ENCODE measurements at places on chromosomes 12 and 14.

GRCh38 chr12:64175254-64175945 is 46.7 kb downstream of the KICS2 start:
- DNase-seq, result no peak

- DNase-seq, result no peak
Observed at GRCh38 chr14:60095231-60095630, 3.5 kb downstream of the PCNX4 start.

DNA sequence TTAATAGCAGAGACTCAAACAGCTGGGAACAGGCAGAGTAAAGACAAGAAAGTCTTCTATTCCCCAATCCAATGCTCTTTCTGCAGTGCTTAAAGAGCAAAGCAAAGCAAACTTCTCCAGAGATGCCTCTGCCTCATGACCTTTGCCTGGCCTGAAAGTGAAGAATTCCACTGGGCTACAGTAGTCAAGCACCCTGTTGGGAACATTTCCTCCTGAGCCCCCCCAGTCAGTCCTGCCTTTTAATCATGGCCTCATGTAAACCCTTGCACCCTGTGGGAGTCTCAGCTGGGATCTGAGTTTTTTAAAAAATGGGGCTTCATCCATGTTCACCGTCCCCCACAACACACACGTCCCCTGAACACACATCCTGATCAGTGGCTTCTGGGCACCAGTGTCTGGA is 62.7 kb upstream of the TSPAN11 start:
- no peak for DNase-seq

- DNase-seq, result peak; percentile 22
Observed at GRCh38 chr12:99619389-99620158, 28.0 kb upstream of the GARIN6 start.

GRCh38 chr14:68727315-68728047 is 65.4 kb downstream of the ZFP36L1 start:
- DNase-seq, result no peak

GRCh38 chr14:53894456-53894855 is 62.2 kb downstream of the BMP4 start:
- DNase-seq, result no peak

- no peak for DNase-seq
Observed at GRCh38 chr12:120905856-120906384, 1.8 kb upstream of the SPPL3 start.

- no peak for DNase-seq
Observed at GRCh38 chr14:104085032-104085888, at the start of gene ASPG. Gene ASPG (plus strand): TSS chr14:104085700. CDS start chr14:104085771, 71 bp downstream.

DNA sequence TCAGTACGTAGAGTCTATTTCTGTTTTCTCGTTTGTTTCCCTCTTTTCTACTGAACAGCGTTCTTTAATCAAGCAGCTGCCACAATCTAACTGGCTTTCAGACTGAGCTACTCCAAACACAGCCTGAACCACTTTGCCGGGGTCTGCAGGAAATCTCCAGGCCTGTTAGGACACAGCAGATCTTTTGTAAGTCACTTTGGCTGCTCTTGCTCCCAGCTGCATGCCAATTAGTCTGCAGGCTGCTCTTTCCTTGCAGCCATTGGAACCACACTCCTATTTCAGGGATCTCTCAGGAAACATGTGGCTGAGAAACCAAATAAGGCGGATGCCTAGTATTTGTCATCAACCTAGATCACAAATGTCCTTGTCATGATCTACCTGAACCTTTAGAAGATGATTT is 73.6 kb downstream of the TMTC1 start:
- peak; percentile 98 for DNase-seq

GRCh38 chr12:98803468-98804209 is 158.5 kb downstream of the APAF1 start:
- no peak for DNase-seq

DNA sequence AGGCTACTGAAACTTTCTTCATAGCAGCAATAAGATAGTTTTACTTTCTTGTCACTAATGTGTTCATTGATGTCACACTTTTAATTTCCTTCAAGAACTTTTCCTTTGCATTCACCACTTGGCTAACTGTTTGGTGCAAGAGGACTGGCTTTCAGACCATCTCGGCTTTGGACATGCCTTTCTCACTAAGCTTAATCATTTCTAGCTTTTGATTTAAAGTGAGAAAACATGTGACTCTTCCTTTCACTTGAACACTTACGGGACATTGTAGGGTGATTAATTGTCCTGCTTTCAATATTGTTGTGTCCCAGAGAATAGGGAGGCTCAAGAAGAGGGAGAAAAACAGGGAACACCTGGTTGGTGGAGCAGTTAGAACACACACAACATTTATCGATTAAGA is 41.9 kb downstream of the IFNG start:
- no peak for DNase-seq

DNA sequence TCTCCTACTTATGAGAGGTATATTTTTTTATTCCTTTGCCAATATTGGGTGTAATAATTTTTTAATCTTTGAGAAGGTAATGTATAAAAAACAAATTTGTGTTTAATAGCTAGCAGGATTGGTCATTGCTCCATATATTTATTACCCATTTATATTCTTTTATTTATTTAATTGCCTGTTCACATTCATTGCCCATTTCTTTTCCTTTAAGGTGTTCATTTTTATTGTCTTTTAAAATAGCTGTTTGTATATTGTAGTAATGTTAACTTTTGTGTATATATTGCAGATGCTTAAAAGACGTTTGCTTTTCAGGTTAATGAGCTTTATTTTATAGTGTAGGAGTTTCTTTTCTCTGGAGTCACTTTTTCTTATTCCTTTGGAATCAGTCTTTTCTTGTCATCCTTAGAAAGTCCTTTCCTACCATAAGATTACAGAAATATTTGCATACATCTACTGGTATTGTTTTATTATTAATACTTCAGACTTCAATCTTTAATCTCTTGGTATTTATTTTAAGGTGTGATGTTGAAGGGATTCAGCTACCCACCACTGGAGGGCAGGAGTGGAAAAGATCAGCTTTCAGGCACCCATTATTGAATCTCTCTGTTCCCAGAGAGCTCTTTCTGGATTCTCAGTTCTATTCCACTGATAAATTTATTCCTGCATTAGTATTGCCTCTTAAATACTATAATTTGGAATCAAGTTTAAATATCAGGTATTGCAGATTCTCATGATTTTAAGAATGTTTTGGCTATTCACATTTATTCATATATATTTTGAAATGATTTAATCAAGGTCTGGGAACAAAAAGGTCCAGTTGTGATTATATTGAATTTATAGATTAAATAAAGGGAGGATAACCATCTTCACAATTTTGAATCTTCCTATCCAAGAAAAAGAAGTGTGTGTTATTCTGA is 17.3 kb downstream of the PPM1A start:
- DNase-seq, result peak; percentile 32

GRCh38 chr14:65003394-65003793 is 16.7 kb downstream of the FNTB start:
- no peak for DNase-seq

- DNase-seq, result no peak
Observed at GRCh38 chr12:57341275-57341990, 89.4 kb downstream of the R3HDM2 start.

DNA sequence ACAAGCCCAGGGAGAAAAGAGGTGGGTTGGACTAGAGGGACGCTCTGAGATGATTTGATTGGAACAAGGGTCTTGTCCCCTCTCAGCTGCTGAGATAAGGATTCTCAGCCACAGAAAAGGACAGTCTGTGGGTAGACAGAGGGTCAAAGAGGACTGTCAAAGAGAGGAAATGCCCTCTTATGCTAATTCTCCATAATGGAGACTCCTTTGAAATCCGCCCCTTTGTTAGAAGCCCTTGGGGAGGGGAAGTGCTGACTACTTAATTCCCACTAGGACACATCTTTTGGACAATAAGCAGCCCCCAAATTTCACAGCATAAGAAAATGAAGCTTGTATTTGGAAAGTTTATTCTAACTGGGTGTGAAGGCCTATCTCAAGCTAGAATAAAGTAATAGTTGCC is 176.6 kb downstream of the KTN1 start:
- DNase-seq, result no peak

- no peak for DNase-seq
Observed at GRCh38 chr12:105741786-105742566, 396.8 kb downstream of the NUAK1 start.

DNA sequence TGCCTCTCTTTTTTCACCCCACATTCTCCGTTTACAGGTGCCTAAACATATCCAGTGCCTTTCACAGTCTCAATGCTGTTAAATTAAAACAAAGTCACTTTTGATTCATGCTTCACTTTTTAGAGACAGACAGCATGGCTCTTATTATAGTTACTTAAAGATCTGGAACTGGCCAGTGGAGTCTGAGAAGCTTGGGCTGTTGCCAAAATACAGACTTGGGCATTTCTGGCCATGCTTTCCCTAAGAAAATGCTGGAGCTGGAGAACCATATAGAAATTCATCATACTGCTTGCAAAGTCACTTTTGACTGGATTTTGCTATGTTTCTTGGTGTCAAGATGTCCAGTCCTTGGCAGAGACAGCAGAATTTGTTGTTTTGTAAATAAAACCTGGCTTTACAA is 12.2 kb upstream of the GPR68 start:
- DNase-seq, result no peak

- DNase-seq, result no peak
Observed at GRCh38 chr14:103326078-103326477, 8.0 kb upstream of the EIF5 start.

GRCh38 chr14:74203639-74204038 is 35.6 kb upstream of the VSX2 start:
- DNase-seq, result no peak

DNA sequence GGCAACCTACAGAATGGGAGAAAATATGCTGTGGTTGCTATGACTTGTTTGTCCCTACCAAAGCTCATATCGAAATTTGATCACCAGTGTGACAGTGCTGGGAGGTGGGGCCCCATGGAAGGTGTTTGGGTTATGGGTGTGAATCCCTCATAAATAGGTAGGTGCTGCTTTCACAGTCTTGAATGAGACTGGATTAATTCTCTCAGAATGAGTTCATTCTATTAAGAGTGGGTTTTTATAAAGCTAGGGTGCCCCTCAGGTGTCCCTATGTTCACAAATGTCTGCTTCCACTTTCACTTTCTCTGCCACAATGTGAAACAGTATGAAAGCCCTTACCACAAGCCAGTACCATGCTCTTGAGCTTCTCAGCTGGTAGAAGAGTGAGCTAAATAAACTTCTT is 133.5 kb downstream of the CPNE8 start:
- DNase-seq, result no peak

DNA sequence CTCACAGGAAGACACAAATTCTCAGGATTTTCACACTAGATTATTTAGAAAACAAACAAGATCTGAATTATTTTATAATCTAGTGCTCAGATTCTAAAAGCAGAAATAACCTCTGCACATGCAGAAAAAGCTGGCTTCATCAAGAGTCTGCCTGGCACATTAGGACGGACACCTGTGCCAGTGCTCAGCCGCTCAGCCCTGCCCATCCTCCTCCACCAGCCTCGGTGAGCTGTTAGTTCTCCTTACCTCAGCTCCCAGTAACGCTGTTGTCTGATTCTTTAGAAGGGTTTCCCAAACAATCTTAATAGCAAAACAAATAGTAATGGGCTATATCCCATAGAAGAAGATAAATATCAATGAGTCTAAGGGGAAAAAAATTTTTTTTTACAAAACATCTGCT is 27.7 kb downstream of the DUSP16 start:
- DNase-seq, result peak; percentile 50

GRCh38 chr14:76810953-76811400 is 1.7 kb downstream of the ANGEL1 start:
- peak; percentile 27 for DNase-seq

- DNase-seq, result no peak
Observed at GRCh38 chr12:110102255-110102654, 21.9 kb upstream of the IFT81 start.

GRCh38 chr12:129847063-129847462 is 56.8 kb downstream of the TMEM132D start:
- DNase-seq, result no peak

GRCh38 chr12:68648179-68648578 is 37.5 kb downstream of the RAP1B start:
- no peak for DNase-seq

DNA sequence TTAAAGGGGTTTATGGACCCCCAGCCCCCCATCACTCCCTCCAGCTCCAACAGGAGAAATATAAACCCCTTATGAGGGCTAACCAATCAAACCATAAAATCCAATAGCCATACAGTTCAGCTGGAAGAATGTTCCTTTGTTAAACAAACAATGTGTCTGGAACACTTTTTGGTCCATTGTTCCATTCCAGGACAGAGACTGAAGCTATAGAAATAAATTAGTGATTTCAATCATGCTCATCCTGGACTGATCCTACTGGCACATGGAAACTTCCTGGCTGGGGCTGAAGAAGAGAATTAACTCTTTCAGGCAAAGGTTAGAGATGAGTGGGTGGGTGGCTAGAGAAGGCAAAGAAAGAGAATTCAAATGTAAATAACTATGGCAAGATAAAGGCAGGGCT is 63.4 kb downstream of the ANO2 start:
- DNase-seq, result no peak

DNA sequence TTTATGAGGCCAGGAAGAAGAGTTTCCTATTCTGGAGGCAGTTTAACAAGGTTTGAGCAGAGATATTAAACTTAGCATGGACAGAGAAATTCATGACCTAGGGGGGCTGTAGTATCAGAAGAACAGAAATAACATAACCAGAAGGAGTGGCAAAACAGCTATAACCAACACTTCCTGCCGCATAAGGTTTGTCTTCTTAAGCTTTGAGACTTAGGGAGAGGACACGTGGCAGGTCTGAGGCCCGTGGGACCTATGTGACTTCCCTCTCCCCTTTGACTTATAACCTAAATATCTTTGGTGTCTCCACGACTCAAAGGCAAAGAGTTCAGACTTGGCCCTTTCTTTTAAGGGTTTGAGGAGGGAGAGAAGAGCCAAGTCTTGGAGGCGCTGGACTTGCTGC is 119.1 kb upstream of the PZP start:
- DNase-seq, result no peak

GRCh38 chr14:53692451-53692850 is 264.2 kb downstream of the BMP4 start:
- DNase-seq, result no peak

DNA sequence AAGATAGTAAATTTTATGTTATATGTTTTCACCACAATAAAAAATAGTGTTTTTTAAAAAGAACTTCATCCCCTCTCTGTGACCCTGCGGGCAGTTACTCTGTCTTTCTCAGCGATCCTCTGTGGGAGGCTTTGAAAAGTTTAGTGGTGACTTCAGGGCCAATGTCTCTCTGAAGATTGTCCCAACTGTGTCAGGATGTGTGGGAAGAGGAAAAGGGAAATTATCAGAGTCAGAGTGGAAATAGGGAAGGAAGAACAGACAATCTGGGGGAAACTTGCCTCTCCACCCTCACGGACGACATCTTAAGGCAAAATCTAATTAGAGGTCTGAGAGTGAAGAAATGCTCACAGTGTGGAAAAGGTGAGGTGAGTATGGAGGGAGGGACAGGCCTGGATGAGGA is 3.5 kb upstream of the OR10P1 start:
- DNase-seq, result no peak
